T-helper 2 cell treated with Interferon-gamma antibody and Interleukin-4, amounts not matched to agents 5 μg/mL and 100 μg/mL, for 36 hours (primary cell): ENCODE measurements at places on chromosomes 7 and 10.

DNA sequence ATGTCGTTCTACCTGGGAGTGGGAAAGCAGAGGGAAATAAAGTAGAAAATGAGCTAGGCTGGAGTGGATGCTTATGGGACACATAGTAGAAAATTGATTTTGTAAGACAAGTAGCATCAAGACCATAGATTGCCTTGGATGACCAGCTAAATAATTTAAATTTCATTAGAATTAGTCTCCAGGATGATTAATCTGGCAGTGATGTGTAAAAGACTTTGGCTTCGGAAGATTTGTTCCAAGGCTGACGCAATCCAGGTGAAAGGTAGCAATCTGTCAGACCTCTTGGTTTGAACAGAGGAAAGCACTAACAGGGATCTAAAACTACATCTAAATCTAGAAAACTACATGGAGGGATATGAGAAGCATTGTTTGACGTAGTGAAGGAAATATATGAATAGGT is 236.5 kb downstream of the ARL4A start:
- no peak for DNase-seq

GRCh38 chr10:78893217-78893616 is 175.5 kb upstream of the ZMIZ1 start:
- DNase-seq: no peak

GRCh38 chr7:25186436-25186835 is 41.9 kb downstream of the NPVF start:
- no peak for DNase-seq

DNA sequence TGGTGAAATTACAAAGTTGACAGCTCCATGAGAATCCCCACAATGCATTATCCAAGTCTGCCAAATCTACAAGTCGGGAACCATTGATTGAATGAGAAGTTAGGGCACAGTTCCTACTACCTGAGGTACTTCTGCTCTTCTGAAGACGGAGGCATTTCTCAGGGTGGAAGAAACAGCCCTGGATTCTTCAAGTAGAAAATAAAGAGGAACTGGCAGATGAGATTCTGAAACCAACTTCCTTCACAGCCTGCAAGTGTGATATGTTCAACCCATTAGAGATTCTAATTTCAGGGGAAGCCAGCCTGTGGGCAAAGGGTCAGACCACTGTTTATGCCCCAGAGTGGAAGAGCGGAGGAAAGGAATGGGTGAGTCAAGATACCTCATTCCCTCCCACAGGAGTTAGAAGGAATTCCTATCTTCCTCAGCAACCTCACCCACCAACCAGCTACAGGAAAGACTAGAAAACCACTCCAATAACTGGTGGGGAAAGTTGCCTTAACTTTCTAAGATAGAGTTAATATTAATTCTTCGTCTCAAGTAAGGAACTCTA is 50.5 kb upstream of the BMPER start:
- no peak for DNase-seq

DNA sequence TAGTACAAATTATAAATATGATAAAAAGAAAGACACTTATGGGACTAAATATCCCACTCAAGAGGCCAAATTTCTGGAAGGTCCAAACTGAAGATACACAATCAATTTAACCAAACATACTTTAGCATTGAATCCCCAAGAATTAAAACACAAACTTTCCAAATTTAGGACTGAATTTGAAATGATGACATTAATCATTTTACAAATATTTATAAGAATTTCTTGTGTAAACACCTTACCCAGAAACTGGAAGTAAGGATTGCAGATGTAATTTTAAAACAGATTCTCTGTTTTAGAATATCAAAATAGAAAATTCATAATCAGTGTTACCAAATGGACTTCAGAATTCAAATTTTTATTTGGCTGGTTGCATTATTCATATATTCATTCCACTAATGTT is 588.2 kb upstream of the KCND2 start:
- DNase-seq: no peak

- DNase-seq: no peak
These were observed 80.2 kb downstream of the DKK1 start for GRCh38 chr10:52394246-52394645.

DNA sequence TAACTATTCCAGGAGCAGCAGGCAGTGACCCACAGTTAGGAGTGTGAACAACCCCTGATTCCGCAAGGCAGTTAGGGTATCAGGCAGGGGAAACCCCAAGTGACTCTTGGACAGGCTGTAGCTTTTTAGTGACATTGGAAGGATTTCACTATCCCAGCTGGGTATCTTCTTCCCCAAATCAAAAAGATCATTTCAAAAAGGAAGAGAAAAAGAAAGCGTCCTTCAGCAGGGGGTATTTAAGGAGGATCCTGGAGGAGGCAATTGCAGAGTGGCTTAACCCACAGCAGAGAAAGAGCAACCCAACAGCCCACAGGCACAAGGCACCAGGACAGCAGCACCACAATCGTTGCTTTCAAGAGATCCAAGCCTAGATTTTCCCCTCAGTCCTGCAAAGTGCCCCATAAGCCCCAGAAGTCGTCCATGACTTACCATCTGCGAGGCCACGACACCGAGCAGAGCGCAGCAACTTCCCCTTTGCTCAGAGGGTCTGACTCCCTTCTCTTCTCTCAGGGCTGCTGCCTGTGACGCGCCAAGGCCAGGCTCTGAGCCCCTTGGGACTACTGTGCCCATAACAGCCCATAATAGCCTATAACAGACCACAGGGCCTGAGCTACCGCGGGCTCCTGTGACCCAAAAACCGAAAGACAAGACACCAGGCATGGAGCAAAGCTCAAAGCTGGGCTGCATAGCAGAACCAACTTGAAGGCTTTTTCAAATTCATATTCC is 19.8 kb downstream of the PIK3AP1 start:
- no peak for DNase-seq

- DNase-seq: no peak
These were observed 332.0 kb upstream of the FZD1 start for GRCh38 chr7:90931986-90932916.

GRCh38 chr10:73983096-73984047 is 14.5 kb upstream of the VCL start:
- no peak for DNase-seq

DNA sequence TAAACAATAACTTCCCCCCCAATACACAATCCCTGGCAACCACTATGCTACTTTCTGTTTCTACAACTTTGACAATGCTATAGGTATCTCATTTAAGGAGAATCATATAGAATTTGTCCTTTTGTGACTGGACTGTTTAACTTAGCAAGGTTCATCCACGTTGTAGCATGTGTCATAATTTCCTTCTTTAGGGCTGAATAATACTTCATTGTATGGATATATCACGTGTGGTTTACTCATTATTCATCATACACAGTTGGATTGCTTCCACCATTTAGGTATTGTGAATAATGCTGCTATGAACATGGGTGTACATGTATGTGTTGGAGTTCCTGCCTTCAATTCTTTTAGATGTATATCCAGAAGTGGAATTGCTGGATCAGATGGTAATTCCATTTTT is 111.0 kb downstream of the LMBR1 start:
- no peak for DNase-seq

- no peak for DNase-seq
These were observed 1326.4 kb upstream of the SORCS1 start for GRCh38 chr10:108490944-108491343.

DNA sequence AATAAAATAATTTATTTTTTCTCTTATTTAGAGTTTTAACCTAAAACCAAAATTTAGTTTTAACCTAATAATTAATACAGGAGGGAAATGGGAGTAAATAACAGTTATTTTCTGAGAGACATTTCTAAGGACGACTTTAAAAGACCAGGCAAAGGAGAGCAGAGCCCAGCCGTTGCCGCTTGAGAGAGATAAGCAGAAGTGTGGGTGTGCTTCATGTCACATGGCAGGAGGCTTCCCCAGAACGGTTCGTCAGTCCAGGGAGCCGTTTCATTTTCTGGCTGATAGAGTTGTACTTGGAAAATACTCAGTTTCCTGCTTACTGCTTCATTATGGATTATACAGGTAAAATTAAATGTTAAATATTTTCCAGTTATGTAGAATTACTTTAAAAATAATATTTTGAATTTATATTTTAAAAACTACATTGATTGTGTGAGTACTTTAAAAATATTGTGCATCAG is 61.4 kb downstream of the ST7 start:
- DNase-seq: no peak

DNA sequence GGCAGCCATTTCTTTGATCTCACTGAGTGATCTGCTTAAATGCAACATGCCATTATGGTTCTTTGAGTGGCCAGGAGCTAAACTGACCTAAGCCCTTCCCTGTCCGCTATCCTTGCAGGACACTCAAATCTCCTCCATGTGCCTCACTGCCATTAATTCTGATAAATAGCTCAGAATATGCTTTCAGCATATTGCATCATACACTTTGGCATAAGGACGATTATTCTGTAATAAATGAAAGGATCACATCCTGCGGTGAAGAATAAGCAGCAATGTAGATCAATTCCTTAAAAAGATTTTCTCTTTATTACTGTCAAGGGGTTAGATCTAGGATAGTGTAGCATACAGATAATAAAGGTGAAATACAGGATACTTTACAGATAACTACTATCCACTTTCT is 231.8 kb upstream of the CTBP2 start:
- DNase-seq: no peak

GRCh38 chr10:67115972-67116371 is 190.1 kb downstream of the LRRTM3 start:
- DNase-seq: no peak

GRCh38 chr10:71974489-71975021 is 10.4 kb downstream of the CHST3 start:
- peak; percentile 73 for DNase-seq

- no peak for DNase-seq
These were observed 282.4 kb downstream of the AHR start for GRCh38 chr7:17580856-17581255.

- DNase-seq: no peak
These were observed 238.3 kb downstream of the AGMO start for GRCh38 chr7:15323550-15323949.

DNA sequence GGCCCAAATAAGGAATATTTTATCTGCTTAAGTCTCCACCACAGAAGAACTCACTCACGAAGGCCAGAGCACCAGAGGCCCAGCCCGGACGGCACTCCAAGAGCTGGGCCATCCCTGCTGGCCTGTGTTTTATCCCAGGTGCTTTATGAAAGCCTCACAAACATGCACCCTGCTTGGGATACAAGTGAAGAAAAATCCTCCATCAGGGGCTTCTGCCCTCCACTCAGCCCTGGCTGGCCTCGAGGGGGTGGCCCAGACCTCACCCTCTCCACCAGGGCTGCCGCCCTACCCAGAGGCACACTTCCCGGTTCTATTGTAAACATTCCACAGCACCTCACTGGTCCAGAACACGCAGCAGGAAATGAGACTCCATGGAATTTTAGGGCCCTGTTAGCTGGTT is 19.8 kb upstream of the DNAAF5 start:
- DNase-seq: no peak

DNA sequence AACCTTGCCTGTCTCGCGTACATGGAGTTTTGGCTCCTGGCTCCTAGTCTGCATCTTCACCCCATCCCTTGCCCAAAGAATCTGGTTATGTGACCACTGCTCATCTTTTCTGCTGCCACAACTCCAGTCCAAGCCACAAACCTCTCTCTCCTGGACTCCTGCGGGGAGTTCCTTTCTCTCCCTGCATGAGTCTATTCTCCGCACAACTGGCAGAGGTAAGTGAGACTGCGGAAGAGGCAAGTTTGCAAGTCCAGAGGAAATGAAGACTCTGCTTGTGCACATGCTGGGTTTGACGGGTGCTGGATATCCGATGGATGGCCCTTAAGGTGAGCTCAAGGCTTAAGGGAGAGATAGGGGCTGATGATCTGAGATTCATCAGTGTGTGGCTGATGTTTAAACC is 61.0 kb downstream of the TRUB1 start:
- DNase-seq: no peak

GRCh38 chr7:32298408-32299132 is 191.6 kb downstream of the LSM5 start:
- no peak for DNase-seq

DNA sequence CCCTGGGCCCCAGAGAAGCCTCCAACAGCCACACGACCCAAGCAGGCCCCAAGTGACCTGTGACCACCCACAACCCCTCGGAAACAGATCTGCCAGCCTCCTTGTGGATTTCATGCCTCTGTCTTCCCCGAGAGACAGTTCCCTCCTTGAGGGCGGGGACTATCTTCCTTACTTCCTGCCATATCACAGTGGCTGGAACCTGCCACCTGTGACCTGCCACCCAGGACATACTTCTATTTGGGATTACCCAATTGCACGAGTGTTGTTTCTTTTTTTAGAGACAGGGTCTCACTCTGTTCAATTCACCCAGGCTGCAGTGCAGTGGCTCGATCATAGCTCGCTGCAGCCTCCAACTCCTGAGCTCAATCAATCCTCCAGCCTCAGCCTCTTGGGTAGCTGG is 25.9 kb downstream of the TNRC18 start:
- DNase-seq: no peak

- no peak for DNase-seq
These were observed 15.9 kb downstream of the TMEM209 start for GRCh38 chr7:130189343-130189742.

- no peak for DNase-seq
These were observed 275.2 kb downstream of the POU6F2 start for GRCh38 chr7:39252916-39253315.

DNA sequence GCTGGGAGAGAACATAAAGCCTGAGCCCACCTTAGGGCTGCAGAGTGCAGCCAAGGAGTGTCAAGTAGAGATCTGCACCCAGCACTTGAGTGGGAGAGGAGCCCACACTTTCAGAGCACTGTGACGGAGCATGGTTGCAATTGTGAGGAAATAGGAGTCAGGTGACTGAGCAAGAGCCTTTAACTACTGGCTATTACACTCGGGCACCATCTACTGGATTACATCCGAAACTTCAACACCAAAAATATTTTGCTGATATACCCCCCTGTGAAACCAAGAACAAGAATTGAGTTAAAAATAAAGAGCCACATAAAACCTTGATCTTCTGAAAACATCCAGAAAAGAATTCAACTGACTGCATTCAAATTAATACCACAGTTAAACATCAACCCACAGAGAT is 657.9 kb downstream of the NXPH1 start:
- DNase-seq: no peak

- no peak for DNase-seq
These were observed 9.9 kb downstream of the SLC25A13 start for GRCh38 chr7:96311967-96312366.
